ENCODE measurements at places on chromosomes 11 and 22.

DNA sequence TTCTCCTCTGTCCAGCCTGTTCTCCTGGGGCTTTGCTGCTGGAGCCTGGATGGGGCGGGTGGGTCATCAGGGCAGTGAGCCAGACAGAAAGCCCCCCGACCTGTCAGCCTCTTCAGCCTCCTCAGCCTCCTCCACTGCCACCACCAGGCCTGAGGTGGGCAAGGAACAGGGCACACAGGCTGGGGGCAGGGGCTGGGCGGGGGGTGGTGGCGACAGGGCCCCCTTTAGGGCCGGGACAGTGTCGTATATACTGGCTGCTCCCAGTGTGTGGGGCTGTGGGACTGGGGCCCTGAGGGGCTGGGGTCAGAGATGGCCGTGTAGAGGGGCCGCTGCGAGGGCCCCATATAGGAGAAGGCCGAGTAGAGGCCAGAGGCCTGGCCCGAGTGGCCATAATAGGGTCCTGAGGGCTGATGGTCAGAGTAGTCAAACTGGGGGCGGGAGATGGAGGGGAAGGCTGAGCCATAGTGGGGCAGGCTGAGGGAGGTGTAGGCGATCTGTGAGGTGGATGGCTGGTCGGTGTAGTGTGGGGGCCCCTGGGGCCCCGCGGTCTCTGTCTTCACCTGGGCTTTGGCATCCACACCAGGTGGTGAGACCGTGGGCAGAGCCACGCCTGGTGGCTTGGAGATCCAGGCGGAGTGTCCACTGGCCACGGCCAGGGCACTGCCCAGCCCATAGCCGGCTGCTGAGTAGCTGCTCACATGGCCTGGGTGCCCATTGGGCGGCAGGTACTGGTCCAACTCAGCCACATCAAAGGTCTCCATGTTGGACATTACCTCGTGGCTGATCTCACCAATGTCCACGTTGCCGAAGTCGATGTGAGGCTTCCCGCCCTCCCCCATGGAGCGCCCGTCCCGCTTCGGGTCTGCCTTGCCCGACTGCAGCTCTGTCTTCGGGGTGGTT lies 10.8 kb downstream of the SOX10 start:
- DNase-seq = no peak

DNA sequence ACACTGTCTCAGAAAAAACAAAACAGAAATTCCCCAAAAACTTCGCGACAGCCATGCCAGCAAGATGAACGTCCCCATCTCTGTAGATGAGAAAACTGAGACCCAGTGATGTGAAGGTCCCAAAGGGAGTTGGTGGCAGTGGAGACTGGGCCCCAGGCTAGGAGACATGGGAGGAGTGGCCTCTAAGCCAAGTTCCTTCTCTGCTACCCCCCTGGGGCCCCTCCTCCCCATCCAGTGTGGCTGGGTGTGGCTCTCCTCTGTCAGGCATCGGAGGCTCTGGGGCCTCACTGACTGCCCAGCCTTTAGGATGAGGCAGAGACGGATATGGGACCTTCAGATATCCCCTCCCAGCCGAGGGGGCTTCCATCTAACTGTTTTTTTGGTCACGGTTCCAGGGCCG lies 9.8 kb downstream of the RELT start:
- DNase-seq = peak; percentile 74

DNA sequence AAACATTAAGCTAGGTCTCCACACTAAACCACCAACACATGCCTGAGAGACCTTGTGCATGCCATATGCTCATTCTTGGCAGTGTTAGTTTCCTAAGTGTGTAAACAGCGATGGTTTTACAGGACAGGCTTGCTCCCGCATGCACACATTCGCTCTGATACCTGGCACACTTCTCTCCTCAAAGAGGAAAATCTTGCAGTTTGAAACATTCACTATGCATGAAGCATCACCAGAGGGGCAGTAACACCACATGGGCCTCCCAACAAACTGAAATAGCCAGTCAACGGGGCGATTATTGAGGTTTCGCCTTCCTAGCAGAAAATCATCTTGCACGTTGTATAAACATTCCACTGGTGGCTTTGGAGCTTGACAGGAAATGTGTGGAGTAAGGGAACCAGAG lies 52.6 kb downstream of the ABTB2 start:
- DNase-seq = no peak

DNA sequence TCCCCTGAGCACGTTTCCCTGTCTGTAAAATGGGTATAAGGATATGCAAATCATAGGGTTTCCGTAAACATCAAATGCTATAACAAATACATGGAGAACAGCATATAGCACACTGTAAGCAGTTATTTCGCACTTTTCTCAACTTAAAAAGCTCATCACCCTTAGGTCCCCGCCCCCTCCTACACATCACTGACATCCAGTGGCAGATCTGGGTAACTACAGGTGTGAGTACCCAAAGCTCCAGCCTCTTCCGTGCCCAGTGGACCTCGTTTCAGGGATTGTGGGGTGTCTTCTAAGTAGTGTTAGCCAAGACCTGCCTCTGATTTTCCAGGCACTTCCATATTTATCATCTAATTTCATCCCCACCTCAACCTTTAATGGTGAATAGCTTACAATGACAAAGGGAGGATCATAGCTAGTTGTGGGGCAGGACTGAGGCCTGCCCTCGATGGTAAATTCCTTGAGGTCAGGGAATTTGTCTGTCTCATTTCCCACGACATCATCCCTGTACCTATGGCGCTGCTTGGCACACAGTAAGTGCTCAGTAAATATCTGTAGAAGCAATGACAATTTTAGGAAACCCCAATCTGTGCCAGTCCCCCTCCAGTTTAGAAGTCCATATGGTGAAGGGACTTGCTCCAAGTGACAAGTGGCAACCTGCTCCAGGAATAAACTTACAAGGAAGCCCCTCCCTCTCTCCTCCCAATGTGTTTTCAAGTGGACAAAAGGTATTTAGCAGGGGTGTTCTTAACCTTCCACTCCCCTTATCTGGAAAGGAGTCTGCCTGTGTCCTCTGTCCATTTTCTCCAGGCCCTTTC lies 340.5 kb downstream of the TENM4 start:
- peak; percentile 29 for DNase-seq

Measured in upper lobe of left lung (tissue), 6 donors.